Fibroblast of lung (primary cell): ENCODE measurements at places on chromosomes 6 and 20. TPM values are rescaled to one million over a fixed set of nuclear protein-coding genes. Genes with fewer than 3 reads are reported as not detected.

- no peak overlapping the region for H3K27ac ChIP-seq
- no peak overlapping the region for H3K4me3 ChIP-seq
- DNase-seq, result peak; percentile 86
- H3K36me3 ChIP-seq, result no peaks in the 10 kb centered on the region
- no peaks in the 10 kb centered on the region for H3K27me3 ChIP-seq
- H3K4me1 ChIP-seq, result peaks cover 12% of the 10 kb centered on the region
These were observed 48.0 kb downstream of the GCLC start for GRCh38 chr6:53496797-53497375.

DNA sequence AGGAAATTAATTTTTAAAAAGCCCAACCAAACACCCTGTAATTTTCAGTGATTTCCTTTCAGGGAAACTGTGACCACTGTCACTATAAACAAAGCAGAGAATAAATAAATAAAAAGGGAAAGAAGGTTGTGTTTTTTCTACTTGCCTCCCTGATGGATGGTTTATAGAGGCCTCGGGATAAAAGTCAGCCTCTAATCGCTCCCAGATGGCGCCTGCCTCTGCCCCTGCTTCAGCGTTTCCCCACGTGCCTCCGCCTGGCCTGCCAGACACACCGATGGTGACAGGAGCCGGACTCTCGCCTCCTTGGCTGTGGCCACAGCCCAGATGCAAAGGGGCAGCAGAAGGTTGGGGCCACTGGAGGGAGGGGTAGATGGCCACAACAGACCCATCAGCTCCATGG lies 327.7 kb downstream of the CDC5L start:
- no peak overlapping the region for H3K4me3 ChIP-seq
- no peak overlapping the region for H3K27ac ChIP-seq
- no peaks in the 10 kb centered on the region for H3K36me3 ChIP-seq
- no peaks in the 10 kb centered on the region for H3K4me1 ChIP-seq

GRCh38 chr20:48898896-48899530 lies 22.5 kb upstream of the ARFGEF2 start:
- no peak for DNase-seq
- H3K4me1 ChIP-seq, result peaks cover 3% of the 10 kb centered on the region
- peaks cover 7% of the 10 kb centered on the region for H3K27me3 ChIP-seq
- H3K36me3 ChIP-seq, result no peaks in the 10 kb centered on the region
- no peak overlapping the region for H3K4me3 ChIP-seq

- H3K36me3 ChIP-seq, result no peaks in the 10 kb centered on the region
- no peaks in the 10 kb centered on the region for H3K27me3 ChIP-seq
- H3K4me3 ChIP-seq, result no peak overlapping the region
- no peaks in the 10 kb centered on the region for H3K4me1 ChIP-seq
- DNase-seq, result no peak
- H3K27ac ChIP-seq, result no peak overlapping the region
These were observed 202.2 kb upstream of the PCSK2 start for GRCh38 chr20:17024513-17025119.

KCNK5 gene
- total RNA-seq, result under 0.01 and 0.26 TPM in 2 replicates

GRCh38 chr20:11084508-11084907 lies 410.7 kb upstream of the JAG1 start:
- no peak overlapping the region for H3K27ac ChIP-seq
- no peaks in the 10 kb centered on the region for H3K4me1 ChIP-seq
- DNase-seq, result no peak
- H3K4me3 ChIP-seq, result no peak overlapping the region
- H3K27me3 ChIP-seq, result no peaks in the 10 kb centered on the region

TSBP1 gene
- under 0.01 TPM in 1 of 2 replicates, not detected in the other for total RNA-seq

DNA sequence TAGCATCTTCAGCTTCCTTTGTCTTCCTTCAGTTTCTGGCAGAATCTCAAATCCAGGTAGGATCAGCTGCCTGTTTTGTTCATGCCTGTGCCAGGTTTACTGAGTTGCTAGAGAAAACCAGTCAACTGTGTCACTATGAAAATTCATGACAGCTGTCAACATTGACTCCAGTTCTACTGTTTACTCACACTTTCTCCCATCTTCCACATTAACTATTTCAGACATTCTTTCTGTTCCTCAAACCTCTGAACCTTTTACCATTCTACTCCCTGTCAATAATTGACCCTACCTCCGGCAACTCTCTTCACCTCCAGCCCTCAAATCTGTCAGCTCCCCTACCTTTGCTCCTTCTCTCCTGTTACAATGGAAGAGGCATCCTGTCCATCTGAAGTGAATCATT lies 8.5 kb downstream of the ENPP4 start:
- DNase-seq, result no peak
- H3K4me1 ChIP-seq, result no peaks in the 10 kb centered on the region
- no peaks in the 10 kb centered on the region for H3K27me3 ChIP-seq
- H3K27ac ChIP-seq, result no peak overlapping the region

SDHAF4 gene
- total RNA-seq, result 8.7 and 9.2 TPM in 2 replicates

PHACTR1 gene
- total RNA-seq, result 0.26 and 1.2 TPM in 2 replicates

RNF39 gene
- not detected in 2 replicates for total RNA-seq

JAG1 gene
- total RNA-seq, result 34.2 and 57.3 TPM in 2 replicates

DNA sequence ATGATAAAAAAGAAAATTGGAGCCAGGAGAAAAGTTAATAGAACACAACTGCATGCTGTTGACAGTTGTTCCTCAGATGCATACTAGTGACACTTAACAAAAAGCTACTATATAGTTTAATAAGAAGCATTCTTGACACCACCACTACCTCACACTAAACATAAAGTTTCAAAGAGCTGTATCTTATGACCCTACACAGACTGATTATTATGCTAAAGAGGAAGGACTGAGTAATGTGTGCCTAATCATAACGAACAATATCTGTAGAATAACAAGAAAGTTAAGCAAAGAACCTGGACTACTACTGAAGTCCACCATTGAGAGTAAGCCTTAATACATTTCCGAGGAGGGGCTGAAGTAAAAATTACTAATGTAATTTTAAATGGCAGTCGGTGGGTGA lies 99.8 kb downstream of the IRAK1BP1 start:
- peaks cover 4% of the 10 kb centered on the region for H3K36me3 ChIP-seq
- no peaks in the 10 kb centered on the region for H3K27me3 ChIP-seq
- no peak overlapping the region for H3K27ac ChIP-seq
- no peak for DNase-seq
- no peak overlapping the region for H3K4me3 ChIP-seq

GCM1 gene
- total RNA-seq, result not detected in 2 replicates

DNA sequence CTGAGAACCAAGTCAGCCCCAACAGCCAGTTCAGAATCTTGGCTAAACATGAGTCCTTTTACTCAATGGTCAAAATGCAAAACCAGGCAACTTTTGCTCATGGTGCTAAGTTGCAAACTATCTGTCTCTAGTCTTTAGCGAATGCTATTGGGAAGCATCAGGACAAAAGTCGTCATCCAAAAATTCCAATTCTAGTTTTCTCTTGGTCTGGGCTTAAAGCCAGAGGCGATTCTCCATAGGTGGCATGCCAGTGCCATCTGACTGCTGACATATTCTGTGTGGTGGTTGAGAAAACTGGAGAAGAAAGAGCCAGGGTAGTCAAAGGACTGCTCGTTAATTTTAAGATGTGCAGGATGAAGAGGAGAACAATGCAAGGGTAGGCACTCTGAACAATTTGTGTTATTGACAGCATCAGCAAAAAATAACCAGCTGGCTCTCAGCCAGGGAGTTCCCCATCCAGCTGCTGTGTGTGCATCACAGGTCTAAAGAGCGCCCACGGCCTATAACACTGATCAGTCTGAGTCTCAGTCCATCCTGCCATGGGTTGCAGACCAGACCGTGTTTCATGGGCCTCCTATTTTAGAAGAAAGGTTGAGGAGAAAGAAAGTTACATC lies 313.6 kb downstream of the ALDH8A1 start:
- no peaks in the 10 kb centered on the region for H3K27me3 ChIP-seq
- no peak for DNase-seq
- peaks cover 2% of the 10 kb centered on the region for H3K4me1 ChIP-seq
- no peak overlapping the region for H3K27ac ChIP-seq
- no peak overlapping the region for H3K4me3 ChIP-seq

IPCEF1 gene
- 0.26 and 0.33 TPM in 2 replicates for total RNA-seq

SEL1L2 gene
- total RNA-seq, result not detected in 2 replicates

- no peak for DNase-seq
- H3K4me3 ChIP-seq, result no peak overlapping the region
- peaks cover 8% of the 10 kb centered on the region for H3K4me1 ChIP-seq
- H3K27ac ChIP-seq, result no peak overlapping the region
These were observed 29.4 kb downstream of the MDGA1 start for GRCh38 chr6:37668251-37668650.

DNA sequence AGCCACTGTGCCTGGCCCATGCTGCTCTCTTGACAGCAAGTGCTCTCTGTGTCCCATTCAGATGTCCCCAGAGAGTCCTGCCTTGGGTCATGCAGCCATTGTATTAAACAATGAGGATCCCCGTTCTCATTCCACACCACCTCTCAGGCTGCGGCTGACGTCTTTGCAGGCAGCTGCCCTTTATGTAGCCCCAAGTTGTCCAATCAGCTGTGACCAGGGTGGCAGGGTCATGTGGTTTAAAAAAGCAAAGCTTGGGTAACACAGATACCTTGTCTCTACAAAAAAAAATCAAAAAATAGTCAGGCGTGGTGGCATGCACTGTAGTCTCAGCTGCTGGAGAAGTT lies 13.2 kb downstream of the GCNT2 start:
- H3K27me3 ChIP-seq, result no peaks in the 10 kb centered on the region
- no peaks in the 10 kb centered on the region for H3K4me1 ChIP-seq
- no peaks in the 10 kb centered on the region for H3K36me3 ChIP-seq
- no peak overlapping the region for H3K4me3 ChIP-seq
- no peak for DNase-seq
- no peak overlapping the region for H3K27ac ChIP-seq

- H3K27me3 ChIP-seq, result no peaks in the 10 kb centered on the region
- H3K36me3 ChIP-seq, result no peaks in the 10 kb centered on the region
- DNase-seq, result peak; percentile 15
- no peak overlapping the region for H3K27ac ChIP-seq
These were observed 90.3 kb downstream of the BCAS1 start for GRCh38 chr20:53980031-53980465.

- no peak overlapping the region for H3K4me3 ChIP-seq
- no peaks in the 10 kb centered on the region for H3K27me3 ChIP-seq
- H3K36me3 ChIP-seq, result no peaks in the 10 kb centered on the region
These were observed 43.9 kb downstream of the FILIP1 start for GRCh38 chr6:75449630-75450206.

GRCh38 chr20:39736434-39737327 lies 774.5 kb downstream of the DHX35 start:
- H3K4me1 ChIP-seq, result no peaks in the 10 kb centered on the region
- no peaks in the 10 kb centered on the region for H3K36me3 ChIP-seq
- H3K27me3 ChIP-seq, result no peaks in the 10 kb centered on the region
- no peak overlapping the region for H3K27ac ChIP-seq

GRCh38 chr20:45090481-45090880 lies 10.4 kb downstream of the KCNS1 start:
- no peak overlapping the region for H3K4me3 ChIP-seq
- no peaks in the 10 kb centered on the region for H3K36me3 ChIP-seq
- no peak overlapping the region for H3K27ac ChIP-seq
- H3K4me1 ChIP-seq, result peaks cover 5% of the 10 kb centered on the region

GRCh38 chr6:154683756-154684523 lies 49.3 kb upstream of the SCAF8 start:
- peak; percentile 34 for DNase-seq
- no peak overlapping the region for H3K4me3 ChIP-seq
- H3K27me3 ChIP-seq, result no peaks in the 10 kb centered on the region
- no peak overlapping the region for H3K27ac ChIP-seq

DNA sequence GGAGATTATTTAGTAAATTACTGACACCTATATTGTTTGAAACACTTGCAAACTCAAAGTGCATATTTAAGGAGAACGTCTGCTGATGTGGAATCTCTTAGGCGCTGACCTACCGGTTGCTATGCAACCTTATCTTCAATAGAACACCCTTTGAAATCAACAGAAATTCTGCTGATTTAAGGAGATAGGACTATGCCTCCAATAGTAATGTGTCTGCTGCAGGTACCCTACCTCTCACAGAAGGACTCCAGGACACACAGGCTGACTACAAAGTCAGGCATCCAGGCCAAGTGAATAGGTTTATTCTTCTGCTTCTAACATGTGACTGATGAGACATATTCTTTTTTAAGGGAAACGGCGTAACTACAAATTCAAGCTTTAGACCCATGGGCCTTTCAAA lies 311.7 kb downstream of the CBLN4 start:
- H3K4me3 ChIP-seq, result no peak overlapping the region
- no peak overlapping the region for H3K27ac ChIP-seq
- no peaks in the 10 kb centered on the region for H3K4me1 ChIP-seq
- no peaks in the 10 kb centered on the region for H3K36me3 ChIP-seq

GRCh38 chr6:72588155-72588554 lies 33.7 kb upstream of the KCNQ5 start:
- H3K27ac ChIP-seq, result no peak overlapping the region
- H3K4me3 ChIP-seq, result no peak overlapping the region
- H3K27me3 ChIP-seq, result no peaks in the 10 kb centered on the region
- no peaks in the 10 kb centered on the region for H3K36me3 ChIP-seq
- no peak for DNase-seq
- no peaks in the 10 kb centered on the region for H3K4me1 ChIP-seq

DNA sequence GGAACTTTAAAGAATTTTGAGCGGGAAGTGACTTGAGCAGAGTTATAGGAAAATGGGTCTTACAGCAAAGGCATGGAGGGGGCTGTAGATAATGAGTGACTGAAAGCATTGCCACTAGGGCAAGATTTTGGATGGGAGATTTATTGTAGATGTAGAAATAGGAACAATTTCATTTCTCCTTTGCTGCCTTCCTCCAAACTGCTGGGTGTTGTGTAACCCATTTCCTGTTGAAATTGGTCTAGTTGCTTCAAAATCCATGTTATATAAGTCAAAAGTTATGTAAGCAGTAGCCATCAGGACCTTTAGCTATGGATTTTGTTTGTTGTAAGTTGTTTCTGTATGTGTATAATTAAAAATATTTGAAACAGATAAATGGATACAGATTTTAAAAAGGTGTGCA lies 11.1 kb downstream of the YWHAB start:
- H3K4me3 ChIP-seq, result no peak overlapping the region
- no peak for DNase-seq
- H3K27ac ChIP-seq, result no peak overlapping the region
- H3K27me3 ChIP-seq, result no peaks in the 10 kb centered on the region

- H3K4me3 ChIP-seq, result peak overlapping the region; percentile 63
- DNase-seq, result peak; percentile 36
- H3K4me1 ChIP-seq, result peaks cover 3% of the 10 kb centered on the region
- H3K36me3 ChIP-seq, result no peaks in the 10 kb centered on the region
- no peak overlapping the region for H3K27ac ChIP-seq
These were observed 1.7 kb downstream of the PDE7B start for GRCh38 chr6:135853227-135853626.
